ENCODE measurements at places on chromosomes 3 and 15. TPM values are rescaled to one million over a fixed set of nuclear protein-coding genes. Genes with fewer than 3 reads are reported as not detected.
A peak's percentile ranks its signal among the peaks of the same experiment; 100 is the strongest.

GRCh38 chr15:43102187-43102586 is 3.7 kb downstream of the UBR1 start:
- H3K36me3 ChIP-seq: peaks cover 50% of the 10 kb centered on the region
- H3K27ac ChIP-seq: peak overlapping the region; percentile 68
- no peak for DNase-seq
- no peak overlapping the region for H3K4me3 ChIP-seq
- no peaks in the 10 kb centered on the region for H3K27me3 ChIP-seq

DNA sequence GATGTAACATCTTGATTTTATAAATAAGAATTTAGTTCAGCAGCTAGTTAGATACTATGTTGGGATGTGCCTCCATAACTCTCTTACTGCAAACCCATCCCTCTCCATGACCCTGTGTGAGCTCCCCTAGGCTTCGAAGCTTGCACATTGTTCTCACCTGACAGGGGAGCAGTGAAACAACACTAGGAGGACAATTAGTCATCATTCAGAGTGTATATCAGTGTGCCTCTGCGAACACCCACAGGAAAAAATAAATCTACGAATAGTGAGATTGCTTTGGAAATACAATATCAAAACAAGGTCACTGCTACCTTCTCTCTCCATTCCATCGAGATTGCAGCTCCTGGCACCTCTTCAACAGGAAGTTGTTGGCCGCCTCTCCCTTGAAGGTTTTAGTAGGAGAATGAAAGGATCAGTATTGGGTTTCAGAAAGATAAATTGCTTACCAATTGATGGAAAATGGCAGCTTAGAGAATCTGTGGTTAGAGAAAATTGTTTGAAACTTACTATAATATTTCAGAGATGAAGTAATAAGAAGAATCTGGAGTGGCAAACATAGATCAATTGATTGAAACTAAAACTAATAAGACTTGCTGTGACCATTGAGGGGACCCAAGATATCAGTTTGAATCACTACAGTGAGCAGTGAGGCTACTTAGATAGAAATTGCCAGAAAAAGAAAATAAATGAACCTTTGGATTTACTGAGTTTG is 103.2 kb downstream of the CHL1 start:
- H3K4me1 ChIP-seq: no peaks in the 10 kb centered on the region
- no peak overlapping the region for H3K4me3 ChIP-seq

- no peaks in the 10 kb centered on the region for H3K36me3 ChIP-seq
- no peak overlapping the region for H3K4me3 ChIP-seq
- no peak for DNase-seq
- H3K27ac ChIP-seq: no peak overlapping the region
- no peaks in the 10 kb centered on the region for H3K27me3 ChIP-seq
Measured at GRCh38 chr15:82093325-82093724, 47.5 kb upstream of the MEX3B start.

GRCh38 chr3:46293035-46293724 is 50.9 kb downstream of the CCR3 start:
- H3K36me3 ChIP-seq: peaks cover 19% of the 10 kb centered on the region
- peaks cover 66% of the 10 kb centered on the region for H3K4me1 ChIP-seq
- no peak for DNase-seq
- H3K27me3 ChIP-seq: peaks cover 17% of the 10 kb centered on the region

The ALDH1A2 gene
- not detected for total RNA-seq
